ENCODE measurements at places on chromosomes 6 and 20.

- no peak for DNase-seq
Observed at GRCh38 chr6:30960907-30961673, 20.3 kb downstream of the MUCL3 start.

DNA sequence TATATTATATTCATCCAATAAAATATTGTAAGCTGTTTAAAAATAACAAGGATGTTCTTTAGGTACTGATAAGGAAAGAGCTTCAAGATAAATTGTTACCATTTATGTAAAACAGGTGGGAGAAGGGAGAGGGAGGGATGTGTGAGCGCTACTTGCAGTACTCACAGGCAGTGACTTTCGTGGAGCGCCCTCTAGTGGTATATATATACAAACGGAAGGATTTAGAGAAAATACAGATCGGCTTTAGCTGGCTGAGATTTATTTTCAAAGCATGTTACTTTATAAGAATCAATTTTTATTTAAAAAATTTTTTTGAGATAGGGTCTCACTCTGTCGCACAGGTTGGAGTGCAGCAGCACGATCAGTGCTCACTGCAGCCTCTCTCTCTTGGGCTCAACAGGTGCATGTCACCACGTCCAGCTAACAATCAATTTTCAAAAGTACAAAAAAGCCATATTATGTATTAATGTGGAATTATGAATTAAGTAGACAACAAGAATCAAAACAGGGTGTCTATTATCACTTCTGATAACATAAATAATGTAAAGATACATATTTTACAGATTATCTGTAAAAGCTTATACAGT lies 3.3 kb upstream of the MOG start:
- no peak for DNase-seq

- no peak for DNase-seq
Observed at GRCh38 chr6:66179361-66179760, 472.3 kb upstream of the EYS start.

DNA sequence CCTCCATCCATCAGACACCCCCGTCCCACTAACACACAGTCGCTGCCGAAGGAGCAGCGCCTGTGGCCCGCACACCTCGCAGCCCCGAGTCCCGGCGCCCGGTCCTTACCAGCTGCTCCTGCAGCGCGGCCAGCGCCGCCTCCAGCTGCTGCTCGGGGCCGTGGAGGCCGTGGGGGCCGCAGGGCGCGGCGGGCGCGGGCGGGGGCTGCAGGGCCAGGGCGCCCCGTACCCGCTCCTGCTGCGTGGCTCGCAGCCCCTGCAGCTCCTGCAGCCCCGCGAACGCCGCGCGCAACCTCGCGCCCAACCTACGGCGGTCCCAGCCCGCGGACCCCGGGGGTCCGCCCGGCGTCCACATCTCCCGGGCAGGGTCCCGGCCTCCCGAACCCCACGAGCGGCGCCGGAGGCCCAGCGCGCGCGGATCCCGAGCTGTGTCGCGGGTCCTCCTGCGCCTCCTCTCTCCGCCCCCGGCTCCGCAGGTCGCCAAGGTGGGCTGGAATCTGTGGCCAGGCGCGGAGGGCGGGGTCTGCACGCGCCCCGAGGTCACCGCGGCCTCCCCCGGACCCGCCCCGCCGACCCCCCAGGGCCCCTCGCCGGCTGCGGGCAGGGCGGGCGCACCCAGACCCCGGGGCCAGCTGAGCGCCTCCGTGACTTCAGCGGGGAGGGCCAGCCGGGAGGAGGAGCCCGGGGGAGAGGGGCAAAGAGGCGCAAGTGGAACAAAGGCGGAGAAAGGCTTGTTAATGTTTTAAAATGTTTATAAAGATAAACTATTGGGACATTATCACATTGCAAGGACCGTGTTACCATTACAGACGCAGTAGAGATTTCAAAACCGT lies at the start of gene DACT2:
Gene DACT2, minus strand, starts transcription at position 499 of the 833 bp plus-strand sequence. Its CDS starts 144 bp downstream, at position 355.
- no peak for DNase-seq

DNA sequence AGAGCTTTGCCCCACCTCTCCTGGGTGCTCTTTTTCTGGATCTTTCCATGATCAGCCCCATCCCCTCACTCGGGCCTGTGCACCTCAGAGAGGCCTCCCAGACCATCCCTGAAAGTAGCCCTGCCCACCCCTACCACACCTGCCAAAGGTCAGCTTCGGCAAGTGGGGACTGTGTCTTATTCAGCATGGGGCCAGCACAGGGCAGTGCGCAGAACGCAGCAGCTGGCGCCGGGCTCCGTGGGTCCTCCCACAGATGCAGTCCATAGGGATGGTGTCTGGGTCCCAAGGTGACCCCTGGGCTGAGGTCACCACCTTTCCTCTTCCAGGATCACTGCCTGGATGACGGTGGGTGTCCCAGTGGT lies 79.4 kb downstream of the CEBPB start:
- DNase-seq: no peak

DNA sequence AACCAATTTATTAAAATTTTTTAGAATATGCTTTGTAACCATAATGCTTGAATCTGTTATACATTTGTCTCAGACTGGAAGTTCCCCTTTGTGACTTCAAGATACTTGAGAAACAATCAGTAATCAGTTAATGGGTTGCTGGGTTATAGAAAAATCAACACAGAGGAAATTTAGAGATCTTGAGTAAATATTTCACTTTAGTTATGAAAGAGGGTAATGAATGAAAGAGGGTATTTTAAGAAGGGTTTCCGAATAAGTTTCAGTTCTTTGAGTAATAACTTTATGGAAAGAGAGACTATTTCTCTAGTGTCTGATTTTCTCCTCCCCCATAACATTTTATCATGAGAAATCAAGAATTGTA lies 21.4 kb downstream of the ZFAND3 start:
- no peak for DNase-seq

DNA sequence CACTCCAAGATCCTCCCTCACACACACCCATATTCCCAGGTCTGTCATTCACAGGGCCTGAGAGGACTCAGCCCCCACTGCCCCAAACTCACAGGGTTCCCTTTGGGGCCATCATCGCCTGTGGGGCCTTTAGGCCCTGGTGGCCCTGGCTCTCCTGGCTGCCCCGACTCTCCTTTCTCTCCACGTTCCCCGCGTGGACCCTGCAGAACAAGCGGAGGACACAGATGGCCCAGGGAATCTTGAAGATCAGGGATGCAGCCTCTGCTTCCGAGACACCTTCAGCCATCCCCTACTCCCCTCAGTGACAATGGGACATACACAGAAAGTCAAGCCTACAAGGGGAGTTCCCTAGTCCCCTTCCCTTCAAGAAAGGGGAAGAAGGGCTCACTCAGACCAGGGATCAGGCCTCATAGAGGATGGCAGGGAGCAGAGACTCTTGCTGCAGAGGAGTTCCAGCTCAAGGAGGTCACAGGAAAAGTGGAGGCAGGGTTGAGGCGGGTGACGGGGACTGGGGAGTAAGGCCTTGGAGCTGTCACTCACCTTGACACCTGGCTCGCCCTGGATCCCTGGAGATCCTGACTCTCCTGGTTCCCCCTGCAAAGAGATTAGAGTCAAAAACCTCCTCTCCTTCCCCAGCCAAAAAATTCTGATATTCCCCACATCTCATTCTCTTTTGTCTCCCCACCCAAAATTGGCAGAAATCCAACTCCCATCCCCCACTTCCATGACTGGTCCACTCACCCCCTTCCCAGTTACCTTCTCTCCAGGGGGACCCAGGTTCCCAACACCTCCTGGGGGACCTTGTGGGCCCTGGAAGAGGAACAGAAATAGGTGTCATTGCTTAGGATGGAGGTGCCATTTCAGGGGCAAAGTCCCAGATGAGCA lies 22.7 kb downstream of the COL11A2 start:
- DNase-seq: no peak

GRCh38 chr20:11769825-11770224 lies 147.9 kb upstream of the BTBD3 start:
- DNase-seq: no peak

DNA sequence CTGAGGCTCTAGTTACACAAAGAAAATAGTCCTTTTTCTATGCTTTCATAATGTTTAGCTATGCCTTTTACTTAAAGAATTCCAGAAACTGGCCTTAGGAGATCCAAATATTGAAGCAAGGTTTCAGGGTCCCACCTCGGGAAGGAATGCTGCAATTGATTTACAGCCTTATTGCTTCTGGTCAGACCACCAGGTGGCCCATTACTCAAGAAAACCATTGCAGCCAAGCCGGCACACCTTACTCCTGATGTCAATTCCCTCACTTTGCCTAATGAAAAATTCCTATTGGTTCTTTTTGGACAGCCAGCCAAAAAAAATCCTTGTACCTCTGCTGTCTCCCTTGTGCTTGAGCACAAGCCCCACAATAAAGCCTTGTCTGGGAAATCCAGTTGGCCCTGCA lies 173.9 kb downstream of the LMBRD1 start:
- DNase-seq: no peak

GRCh38 chr20:46740214-46740609 lies 30.8 kb downstream of the SLC2A10 start:
- DNase-seq: no peak
